ENCODE measurements at places on chromosomes 5 and 9. TPM values are rescaled to one million over a fixed set of nuclear protein-coding genes. Genes with fewer than 3 reads are reported as not detected.

Gene MEIKIN
- not detected for total RNA-seq

DNA sequence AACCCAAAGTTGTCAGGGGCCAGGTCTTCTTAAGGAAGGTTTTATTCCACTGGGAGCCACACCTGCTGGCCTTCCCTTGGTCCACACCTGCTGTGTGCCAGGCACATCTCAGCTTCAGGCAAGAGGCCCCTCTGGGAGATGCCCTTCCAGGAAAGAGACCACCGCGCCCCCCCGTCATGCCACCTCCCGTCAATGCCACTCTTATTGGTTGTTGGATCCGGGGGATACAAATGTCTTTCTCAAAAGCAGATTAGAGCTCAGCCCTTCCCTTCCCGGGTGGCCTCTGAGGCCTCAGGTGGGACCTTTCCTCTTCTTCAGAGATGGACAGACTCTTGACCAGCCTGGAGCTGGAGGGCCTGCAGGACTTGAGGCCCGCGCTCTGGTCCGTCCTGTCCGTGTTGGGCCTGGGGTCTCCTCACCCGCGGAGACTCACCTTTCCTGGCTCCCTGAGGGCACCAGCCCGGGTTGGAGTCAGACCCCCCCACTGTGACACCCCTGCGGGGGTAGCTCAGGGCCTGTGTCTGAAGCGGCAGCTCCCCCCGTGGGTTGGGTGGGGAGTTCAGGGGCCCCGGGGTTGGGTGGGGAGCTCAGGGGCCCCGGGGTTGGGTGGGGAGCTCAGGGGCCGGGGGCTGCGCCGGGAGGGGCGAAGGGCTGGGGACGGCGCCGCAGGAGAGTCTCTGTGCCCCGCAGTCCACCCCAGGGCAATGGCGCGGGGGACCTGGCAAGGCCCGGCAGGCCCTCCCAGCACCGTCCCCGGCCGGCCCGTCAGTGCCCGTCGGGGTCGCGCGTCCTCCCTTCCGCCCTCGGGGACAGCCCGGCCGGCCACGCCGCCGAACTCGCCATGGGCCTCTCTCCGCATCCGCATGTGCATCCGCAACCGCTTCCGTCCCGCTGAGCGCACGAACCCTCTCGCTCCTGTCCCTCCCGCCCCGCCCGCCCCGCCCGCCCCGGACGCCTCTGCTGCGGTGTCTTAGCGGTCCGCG lies 3.7 kb upstream of the SLC9A3 start:
- no peaks in the 10 kb centered on the region for H3K27me3 ChIP-seq
- DNase-seq: no peak
- no peak overlapping the region for H3K4me3 ChIP-seq
- H3K36me3 ChIP-seq: no peaks in the 10 kb centered on the region

Gene SLC35A4
- total RNA-seq: 60.4 TPM

DNA sequence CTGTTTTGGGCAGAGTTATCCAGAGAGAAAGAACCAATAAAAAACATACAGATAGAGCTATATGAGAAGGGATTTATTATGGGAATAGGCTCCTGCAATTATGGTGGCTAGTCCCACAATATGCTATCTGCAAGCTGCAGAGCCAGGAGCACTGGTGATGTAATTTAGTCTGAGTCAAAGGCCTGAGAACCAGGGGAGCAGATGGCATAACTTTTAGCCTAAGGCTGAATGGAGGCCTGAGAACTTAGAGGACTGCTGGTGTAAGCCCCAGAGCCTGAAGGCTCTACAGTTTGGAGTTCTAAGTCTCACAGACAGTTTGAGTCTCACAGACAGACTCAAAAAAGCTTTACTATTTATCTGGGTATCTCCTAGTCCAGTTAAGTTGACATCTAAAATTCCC lies 263.8 kb downstream of the FBXL7 start:
- no peaks in the 10 kb centered on the region for H3K27me3 ChIP-seq
- H3K4me3 ChIP-seq: no peak overlapping the region
- H3K36me3 ChIP-seq: no peaks in the 10 kb centered on the region
- no peaks in the 10 kb centered on the region for H3K4me1 ChIP-seq
- no peak overlapping the region for H3K27ac ChIP-seq

DNA sequence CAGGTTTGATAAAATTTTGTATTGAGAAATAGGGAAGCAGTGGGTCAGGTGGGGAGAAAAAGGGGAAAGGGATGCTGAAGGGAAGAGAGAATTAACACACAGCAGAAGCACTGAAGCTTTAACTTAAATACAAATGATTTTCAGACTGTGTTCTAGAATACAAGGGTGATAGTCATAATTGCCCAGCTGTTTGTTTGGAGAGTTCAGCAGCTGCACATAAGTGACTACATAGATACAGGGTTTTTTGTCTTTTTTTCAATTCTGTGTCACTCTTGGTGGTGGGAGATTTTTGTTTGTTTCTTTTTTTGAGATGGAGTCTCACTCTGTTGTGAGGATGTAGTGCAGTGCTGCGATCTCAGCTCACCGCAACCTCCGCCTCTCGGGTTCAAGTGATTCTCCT lies 590.4 kb upstream of the SEMA6A start:
- H3K4me1 ChIP-seq: no peaks in the 10 kb centered on the region
- DNase-seq: no peak
- H3K27me3 ChIP-seq: no peaks in the 10 kb centered on the region
- H3K36me3 ChIP-seq: no peaks in the 10 kb centered on the region
- H3K27ac ChIP-seq: no peak overlapping the region
- H3K4me3 ChIP-seq: no peak overlapping the region
